ENCODE measurements at places on chromosomes 2 and 18.

DNA sequence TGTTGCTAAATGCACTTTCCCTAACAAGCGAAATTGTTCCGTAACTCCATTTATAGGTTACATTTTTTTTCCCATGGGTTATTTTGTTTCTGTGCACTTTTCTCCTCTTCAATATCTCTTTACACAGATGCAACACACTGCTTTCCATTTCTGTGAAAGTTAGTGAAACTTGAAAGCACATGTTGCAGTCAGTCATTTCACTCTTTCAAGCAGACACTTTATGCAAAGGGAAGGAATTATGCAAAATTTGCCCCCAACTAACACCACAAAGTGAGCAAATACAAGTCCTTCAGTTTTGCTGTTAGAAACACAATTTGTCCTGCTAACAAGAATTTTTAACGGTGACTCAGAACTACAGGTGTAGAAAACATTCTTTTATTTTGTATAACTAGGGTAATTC is 124.8 kb downstream of the PTH2R start:
- DNase-seq = no peak

GRCh38 chr2:101003278-101003775 is 1.2 kb downstream of the RPL31 start:
- DNase-seq = no peak

DNA sequence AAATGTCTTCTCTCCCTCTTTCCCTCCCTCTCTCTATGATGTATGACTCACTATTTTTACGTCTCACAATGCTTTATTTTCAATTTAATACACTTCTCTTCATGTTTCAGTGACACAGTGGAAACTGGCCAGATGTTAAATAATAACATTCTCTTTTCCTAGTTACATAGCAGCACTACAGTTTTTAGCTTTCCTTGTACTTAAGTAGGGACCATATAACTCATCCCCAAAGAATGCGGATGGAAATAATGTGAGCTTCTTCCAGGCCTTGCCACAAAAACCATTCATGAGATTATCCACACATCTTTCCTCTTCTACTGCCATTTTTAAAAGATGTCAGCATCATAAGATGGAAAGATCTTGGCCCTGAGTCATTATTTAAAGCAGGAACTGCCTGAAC is 789.4 kb downstream of the LRP1B start:
- DNase-seq = no peak

GRCh38 chr2:36653967-36654694 is 42.4 kb upstream of the VIT start:
- DNase-seq = no peak

GRCh38 chr2:150425121-150425955 is 62.1 kb downstream of the RND3 start:
- DNase-seq = no peak

DNA sequence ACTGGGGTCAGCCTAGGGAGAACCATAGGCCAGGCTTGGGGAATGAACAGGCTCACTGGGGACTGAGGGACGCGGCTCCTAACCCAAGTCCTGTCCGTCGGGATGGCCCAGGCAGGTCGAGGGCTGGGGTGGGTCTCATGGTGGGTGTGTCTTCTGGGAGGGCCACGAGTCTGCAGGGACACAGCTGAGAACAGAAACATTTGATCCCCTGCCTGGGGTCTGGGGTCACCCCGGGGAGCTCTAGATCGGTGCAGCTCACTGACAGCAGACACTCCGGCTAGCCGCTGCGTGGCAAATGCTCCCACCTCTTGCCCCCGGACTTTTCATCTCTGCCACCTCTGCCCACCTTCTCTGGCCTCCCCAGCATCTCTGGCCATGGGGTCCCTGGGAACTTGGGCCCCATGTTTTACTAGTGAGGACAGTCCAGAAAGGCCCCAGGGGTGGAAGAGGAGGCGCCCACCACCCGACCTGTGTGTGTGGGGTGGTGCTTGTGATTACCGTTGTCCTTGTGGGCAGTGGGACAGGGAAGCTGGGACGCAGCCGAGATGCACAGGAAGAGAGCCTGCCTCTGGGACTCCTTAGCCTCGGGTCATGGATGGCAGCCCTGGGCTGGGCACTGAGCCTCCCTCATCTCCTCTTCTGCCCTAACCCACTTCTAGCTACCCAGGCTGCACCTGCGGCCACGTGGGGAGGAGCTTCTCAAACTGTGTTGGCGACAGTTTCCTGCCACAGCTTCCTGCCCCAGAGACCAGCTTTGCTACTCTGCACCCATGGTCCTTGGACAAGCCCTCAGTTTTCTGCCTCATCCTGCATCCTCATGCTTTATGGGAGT is 4.9 kb downstream of the ZAP70 start:
- DNase-seq = peak; percentile 84

All from NB4 (cell line).